ENCODE measurements at places on chromosomes 2 and 18.

GRCh38 chr2:172231508-172231907 is 128.8 kb upstream of the DLX2 start:
- DNase-seq: no peak

DNA sequence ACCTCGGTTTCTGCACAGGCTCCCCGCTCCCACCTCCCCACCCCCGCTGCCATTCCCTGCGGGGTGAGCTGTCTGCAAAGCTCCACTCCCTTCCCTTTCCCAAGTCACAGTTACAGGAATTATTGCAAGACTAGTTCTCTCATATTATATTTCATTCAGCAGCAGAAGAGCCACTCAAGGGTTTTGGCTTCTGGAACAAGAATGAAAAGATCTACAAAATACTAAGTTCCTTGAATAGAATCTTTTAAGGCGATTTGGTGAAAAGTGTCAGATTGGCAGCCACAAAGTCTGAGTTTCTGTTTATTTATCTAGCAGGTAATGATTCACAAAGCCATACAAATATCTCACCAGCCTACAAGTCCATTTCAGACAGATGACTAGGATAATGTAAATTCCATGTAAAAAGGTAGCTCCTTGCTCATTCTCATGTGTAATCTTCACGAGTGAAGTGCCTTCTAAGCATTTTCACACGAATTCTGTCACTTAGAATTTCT is 221.9 kb upstream of the RBBP8 start:
- no peak for DNase-seq

GRCh38 chr2:134402410-134402809 is 148.5 kb downstream of the MGAT5 start:
- DNase-seq: no peak

DNA sequence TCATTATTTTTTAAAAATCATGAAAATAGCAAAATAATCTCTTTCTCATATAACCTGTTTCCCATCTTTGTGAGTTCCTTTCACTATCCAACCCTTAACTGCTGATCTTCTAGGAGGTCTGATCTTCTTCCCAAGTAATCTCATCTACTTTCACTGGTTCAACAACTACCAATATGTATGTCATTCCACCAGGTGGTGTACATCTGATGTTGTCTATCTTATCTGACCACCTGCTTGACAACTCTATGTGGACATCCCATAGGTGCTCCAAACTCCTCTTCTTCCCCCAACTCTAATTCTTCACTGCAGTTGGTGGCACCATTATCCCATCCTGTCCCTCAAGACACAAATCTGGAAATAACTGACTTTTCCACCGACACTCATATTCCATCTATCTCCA is 62.5 kb downstream of the FAM228A start:
- no peak for DNase-seq

- no peak for DNase-seq
Measured at GRCh38 chr2:214019229-214019972, 391.5 kb upstream of the VWC2L start.

GRCh38 chr18:42112657-42113420 is 157.8 kb downstream of the PIK3C3 start:
- DNase-seq: no peak

- DNase-seq: no peak
Measured at GRCh38 chr2:199228887-199229819, 228.6 kb downstream of the SATB2 start.
